ENCODE measurements at places on chromosomes 2 and 18.

DNA sequence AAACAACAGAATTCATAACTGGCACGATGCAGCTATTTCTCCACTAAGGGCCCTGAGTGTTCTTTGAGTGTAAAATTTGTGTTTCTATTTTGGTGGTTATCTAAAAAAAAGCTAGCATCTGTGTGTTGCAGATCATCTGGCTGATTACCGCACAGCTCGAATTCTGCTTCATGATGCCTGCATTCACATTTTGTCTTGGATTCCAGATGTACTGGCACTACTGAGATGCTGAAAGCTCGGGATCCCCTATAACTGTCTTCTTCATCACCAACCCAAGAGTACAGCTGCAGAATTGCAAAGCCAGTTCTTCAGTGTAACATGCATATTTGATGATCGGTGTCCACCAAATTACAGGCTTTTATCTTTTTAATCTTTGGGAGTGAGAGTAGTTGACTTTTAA is 51.6 kb upstream of the ZNF532 start:
- no peak for DNase-seq

- DNase-seq: no peak
Measured at GRCh38 chr18:1663879-1664705, 759.4 kb downstream of the ADCYAP1 start.

GRCh38 chr2:37780387-37780676 is 108.9 kb upstream of the CDC42EP3 start:
- no peak for DNase-seq

- no peak for DNase-seq
Measured at GRCh38 chr2:67255933-67256615, 141.1 kb upstream of the ETAA1 start.

GRCh38 chr2:85011747-85012146 is 40.8 kb downstream of the KCMF1 start:
- DNase-seq: no peak

DNA sequence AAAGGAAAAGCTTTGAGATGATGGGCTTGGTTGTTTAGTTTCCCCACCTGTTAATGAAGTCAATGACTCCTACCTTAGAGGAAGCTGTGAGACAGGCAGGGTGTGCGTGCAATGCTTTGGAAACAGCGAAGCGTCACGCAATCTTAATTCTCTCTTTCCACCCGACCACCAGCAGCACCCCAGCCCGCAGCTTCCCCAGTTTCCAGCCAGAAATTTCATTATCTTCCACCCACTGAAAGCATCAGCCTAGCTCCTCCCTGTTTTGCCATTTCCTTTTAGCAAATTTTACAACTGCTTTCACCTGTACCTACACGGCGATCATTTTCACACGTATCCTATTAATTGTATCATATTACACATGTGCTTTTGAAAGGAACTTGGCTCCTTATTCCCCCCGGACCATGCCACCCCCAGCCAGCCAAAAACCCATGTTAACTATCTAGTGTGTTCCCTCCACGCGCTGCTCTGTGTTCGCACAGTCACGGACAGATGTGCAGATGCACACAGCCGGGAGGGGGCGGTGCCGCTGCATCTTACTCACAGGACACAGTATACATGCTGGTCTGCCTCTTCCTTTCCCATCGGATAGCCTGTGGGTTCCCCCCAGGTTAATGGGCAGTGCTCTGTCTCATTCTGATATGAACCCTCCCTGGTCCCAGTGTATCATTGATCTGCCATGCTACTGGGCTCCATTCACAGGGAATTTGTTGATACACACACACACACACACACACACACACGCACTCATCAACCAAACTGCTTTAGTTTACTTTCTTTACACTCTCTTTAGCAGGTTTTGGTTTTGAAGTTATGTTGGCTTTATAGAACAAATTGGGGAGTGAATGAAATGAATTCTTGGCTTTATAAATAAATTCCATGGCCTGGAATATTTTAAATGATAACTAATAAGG is 22.4 kb downstream of the CYP27C1 start:
- DNase-seq: peak; percentile 89

GRCh38 chr2:170394641-170395387 is 216.9 kb downstream of the MYO3B start:
- DNase-seq: no peak

DNA sequence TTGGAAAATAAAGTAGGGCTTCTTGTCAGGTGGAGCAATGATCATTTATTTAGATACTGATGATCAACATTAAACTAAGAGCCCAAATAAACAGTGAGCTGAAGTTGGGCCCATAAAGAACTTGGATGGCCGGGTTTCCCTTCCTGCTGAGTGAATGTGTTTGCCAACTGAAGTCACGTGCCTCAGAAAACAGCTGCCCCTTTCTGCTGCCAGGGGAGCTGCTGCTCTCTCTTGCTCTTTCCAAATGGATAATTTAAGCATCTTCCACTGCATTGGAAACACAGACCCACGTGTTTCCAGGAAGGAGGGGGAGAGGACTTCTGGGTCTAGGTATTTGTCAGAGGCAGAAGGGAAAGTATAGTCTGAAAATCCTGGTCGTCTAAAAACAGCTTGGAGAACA is 22.9 kb upstream of the NCKAP5 start:
- no peak for DNase-seq

- peak; percentile 68 for DNase-seq
Measured at GRCh38 chr2:144414324-144414845, 105.5 kb downstream of the ZEB2 start.

- peak; percentile 50 for DNase-seq
Measured at GRCh38 chr2:160635488-160635887, 141.9 kb upstream of the RBMS1 start.

DNA sequence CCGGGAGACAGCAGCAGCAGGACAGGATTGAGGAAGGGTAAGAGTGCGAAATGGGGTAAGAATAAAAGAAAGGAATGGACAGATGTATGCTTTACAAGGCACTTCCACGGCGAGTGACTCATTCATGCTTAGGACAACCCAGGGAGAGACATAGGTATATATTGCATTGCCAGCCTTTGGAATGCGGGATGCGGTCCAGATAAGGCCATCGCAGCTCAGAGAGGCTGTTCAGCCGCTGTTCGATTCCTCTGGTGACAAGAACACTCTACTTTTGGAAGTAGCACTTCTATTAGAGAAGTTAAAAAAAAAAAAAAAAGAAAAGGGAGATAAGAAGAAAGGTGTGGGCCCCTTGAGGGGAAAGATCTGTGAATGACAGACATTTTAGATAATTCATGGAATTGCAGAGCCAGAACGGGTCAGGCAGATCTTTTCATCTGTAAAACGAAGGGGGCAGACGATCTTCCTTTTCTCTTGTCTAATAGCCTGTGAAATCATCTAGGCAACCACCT is 819 bp upstream of the NCOA1 start:
- DNase-seq: peak; percentile 86

GRCh38 chr2:19685731-19686130 is 216.1 kb downstream of the TTC32 start:
- DNase-seq: no peak

- DNase-seq: no peak
Measured at GRCh38 chr2:238998801-238999200, 150.9 kb downstream of the TWIST2 start.

DNA sequence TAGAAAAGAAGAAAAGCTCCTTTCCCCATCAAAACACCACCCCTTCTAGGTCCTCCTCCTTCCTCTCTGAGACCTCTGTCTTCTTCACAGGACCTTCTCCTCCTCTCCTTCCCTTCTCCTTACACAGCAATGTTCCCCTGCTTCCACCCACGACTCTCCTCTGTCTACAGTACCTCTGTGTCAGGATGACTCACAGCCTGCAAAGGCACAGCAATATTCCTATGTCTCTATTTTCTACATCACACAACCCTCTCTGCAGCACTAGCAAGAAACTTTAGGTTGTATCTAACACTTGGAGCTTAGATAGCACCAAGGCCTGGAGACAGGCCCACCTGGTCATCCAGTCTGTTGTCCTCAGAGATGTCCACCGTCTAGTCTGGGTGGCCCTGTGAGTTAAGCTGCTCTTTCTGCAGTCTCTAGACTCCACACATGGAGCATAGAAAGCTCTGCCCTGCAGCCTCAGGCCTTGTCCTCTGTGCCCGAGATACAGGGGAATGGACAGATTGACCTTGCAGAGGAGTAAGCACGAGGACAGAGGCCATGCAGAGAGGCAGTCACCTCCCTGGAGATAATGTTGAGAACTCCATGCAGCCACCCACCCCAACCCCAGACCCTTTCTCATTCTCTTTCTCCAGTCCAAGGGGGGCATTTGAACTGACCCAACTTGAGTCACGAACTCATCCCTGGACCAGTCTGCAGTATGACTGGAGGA is 212.0 kb downstream of the TNS1 start:
- DNase-seq: no peak

DNA sequence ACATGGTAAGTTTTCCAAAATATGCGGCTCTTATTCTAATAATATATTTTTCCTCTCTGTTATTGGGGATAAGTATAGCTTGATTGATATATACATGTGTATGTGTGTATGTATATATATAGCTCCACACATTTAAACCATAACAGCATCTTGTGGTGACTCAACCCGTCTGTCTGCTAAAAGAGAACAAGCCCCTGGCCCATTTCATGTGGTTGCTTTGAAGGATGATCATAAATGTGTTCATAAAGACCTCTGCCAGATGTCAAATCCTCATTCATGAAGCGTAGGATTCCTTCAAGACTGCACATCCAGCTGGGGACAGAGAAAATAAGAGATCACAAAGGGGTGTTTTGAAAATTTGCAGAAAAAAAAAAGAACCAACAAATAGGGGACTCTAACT is 79.3 kb downstream of the RHOB start:
- no peak for DNase-seq

- DNase-seq: no peak
Measured at GRCh38 chr2:163343316-163343715, 392.5 kb downstream of the FIGN start.

GRCh38 chr2:240794178-240794721 is 25.8 kb downstream of the KIF1A start:
- peak; percentile 72 for DNase-seq

- peak; percentile 93 for DNase-seq
Measured at GRCh38 chr2:234823877-234824376, 127.9 kb upstream of the SH3BP4 start.

DNA sequence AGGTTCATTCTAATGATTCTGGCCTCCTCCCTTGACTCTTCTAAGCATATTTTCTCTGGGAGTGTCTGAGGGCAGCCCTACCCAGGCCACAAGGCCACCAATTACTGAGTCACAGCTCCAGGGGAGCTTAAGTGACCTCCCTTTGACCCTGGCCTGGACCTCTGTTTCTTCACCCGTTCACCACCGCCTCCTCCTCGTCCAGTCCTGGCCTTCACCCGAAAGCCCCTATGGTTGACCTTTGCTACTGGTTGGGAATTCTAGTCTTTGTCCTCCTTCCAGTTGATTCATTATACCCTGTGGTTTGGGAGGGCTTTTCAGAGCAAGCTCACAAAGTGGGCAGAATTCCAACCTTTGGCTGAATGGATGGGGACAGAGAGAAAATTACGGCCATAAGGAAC is 72.6 kb downstream of the NRP2 start:
- DNase-seq: no peak

DNA sequence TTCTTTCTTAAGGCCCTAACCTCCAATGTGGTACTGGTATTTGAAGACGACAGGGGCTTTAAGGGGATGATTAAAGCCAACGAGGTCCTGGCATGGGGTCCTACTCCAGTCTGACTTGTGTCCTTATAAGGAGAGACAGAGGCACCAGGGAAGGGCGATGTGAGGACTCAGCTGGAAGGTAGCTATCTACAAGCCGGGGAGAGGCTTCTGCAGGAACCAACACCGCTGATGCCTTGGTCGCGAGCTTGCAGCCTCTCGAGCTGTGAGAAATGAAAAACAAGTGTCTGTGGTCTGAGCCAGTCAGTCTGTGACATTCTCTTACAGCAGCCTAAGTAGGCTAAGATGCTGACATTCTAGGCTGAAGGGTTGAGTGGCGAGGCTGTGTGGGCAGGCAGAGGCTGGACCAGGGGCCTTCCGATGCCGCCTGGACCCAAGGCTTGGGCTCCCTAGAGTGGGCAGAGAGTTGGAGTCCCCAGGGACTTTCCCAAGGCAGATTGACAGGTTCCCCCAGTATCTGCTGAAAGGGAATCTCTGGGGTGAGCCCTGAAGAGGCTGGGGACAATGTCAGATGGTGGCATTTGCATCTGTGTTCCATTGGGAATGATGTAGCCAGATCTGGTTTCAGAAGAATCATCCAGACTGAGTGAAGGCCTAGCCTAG is 322.9 kb upstream of the HS6ST1 start:
- DNase-seq: peak; percentile 62

GRCh38 chr18:61823595-61823994 is 69.2 kb downstream of the RNF152 start:
- no peak for DNase-seq

DNA sequence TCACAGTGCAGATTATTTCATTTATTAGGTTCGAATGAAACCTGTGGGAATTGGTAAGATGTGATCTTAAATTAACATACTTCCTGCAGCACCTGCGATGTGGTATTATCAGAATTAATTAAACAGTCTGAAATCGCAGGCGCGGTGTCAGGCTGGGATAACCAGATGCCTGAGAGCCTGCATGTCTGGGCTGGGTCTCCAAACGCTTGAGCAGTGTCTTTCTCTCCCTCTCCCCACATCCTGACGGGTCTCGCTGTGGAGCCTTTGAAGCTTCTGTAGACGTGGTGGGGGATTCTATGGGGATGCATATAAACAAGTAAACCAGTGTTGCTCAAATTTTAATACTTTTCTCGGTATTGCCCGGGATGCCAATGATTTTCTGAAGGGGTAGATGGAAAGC is 366.2 kb upstream of the SPRED2 start:
- DNase-seq: no peak

- DNase-seq: no peak
Measured at GRCh38 chr2:239596792-239597191, 196.0 kb upstream of the HDAC4 start.

GRCh38 chr2:174486563-174487107 is at the start of gene GPR155:
Gene GPR155, minus strand, starts transcription at chr2:174487029. Its CDS starts 5,073 bp downstream, at chr2:174481956.
- peak; percentile 78 for DNase-seq

DNA sequence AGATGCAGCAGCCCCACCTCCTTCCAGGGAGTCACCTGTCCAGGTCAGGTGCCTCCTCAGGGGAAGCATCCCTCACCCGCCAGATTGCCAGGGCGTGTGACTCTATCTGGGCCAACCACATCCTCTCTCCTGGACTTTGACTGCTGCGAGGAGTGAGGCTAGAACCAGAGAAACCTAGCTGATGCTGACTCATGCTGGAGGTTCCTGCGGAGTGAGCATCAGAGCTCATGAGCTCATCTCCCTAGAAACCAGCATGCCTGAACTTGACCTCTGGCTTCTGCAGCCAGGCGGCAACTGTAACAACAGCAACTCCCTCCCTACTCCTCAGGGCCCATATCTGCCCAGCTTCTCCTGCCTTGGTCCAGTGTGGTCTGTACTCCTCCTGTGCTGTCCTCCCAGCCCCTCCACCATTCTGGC is 28.3 kb upstream of the NT5DC4 start:
- DNase-seq: peak; percentile 88

DNA sequence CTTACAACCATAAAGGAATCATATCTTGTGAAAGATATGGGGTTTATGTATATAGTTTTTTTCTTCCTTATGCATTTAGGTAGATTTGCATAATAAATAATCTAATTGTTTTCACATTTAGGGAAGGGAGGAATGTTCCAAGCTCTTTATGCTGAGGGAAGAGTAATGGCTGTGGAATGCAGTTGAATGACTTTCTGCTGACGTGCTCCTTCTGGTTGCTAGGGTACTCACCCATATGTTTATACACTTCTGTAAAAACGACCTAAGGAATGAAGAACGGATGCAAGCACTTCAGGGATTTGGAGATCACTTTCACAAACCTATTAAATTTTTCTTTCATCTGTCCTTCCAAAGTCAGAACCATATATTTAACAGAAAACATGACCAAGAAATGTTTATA is 29.2 kb upstream of the PPP4R1 start:
- peak; percentile 85 for DNase-seq

Data from osteoblast (primary cell).